ENCODE measurements at places on chromosomes 3 and 15.

DNA sequence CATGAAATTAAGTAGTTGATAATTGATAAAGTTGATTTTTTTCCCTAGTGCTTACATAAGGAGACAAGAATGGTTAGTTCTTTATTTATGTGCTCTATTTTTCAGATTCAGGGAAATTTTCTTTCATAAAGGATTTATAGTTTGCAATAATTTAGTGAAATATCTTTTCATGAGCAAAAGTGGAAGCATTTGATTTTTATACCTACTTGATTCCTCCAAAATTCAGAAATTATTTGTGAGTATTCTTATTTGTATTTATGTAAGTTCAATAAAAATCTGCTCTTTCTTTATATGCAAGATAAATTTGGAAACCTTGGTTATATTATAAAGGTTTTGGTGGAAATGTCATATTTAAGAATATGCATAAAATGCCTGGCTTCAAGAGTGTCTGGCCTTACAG, 14.7 kb upstream of the SLCO2A1 start:
- no peak for DNase-seq

GRCh38 chr3:21310891-21311290, 440.1 kb downstream of the ZNF385D start:
- DNase-seq = no peak

- no peak for DNase-seq
These were observed 64.3 kb downstream of the PLAAT1 start for GRCh38 chr3:193305356-193305755.

- no peak for DNase-seq
These were observed 2.3 kb downstream of the TPM1 start for GRCh38 chr15:63044645-63045464.

DNA sequence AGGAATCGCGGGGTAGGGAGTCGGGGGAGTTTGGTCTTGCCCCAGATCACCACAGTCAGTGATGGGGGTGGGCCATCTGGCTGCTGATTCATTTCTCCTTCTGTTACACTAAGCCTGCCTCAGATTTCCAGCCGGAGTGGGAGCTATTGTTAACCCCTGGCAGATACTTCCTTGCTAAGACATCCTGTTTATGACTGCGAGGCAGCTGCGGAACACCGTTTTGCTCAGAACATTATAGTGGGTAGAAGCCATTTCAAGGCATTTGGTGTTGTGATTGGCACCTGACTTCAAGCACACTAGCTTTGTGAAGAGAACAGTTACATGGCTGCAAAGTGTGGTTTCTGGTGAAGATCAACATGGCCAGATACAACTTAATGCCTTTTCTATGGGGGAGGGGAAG, 73.8 kb downstream of the FLNB start:
- no peak for DNase-seq

GRCh38 chr3:14620512-14620911, 31.1 kb upstream of the CCDC174 start:
- no peak for DNase-seq

DNA sequence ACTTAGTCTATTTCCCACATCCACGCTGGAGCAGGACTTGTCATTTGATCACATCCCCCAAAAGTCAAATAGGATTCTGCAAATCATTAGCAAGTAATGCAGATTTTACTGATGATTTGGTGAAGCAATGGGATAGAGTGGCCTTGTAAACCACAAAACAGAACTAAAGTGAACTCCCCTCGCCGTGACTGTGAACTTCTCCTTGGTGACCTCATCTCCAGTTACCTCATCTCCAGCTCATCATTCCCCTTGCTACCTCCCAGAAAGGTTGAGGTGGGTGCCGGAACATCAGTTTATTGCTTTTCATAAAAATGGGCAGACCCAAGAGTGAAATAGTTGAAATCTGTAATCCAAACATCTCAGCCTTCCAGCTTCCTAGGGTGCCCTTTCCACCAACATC, 36.7 kb upstream of the ADPGK start:
- no peak for DNase-seq

GRCh38 chr3:32246079-32246675, 7.7 kb downstream of the CMTM8 start:
- DNase-seq = no peak

DNA sequence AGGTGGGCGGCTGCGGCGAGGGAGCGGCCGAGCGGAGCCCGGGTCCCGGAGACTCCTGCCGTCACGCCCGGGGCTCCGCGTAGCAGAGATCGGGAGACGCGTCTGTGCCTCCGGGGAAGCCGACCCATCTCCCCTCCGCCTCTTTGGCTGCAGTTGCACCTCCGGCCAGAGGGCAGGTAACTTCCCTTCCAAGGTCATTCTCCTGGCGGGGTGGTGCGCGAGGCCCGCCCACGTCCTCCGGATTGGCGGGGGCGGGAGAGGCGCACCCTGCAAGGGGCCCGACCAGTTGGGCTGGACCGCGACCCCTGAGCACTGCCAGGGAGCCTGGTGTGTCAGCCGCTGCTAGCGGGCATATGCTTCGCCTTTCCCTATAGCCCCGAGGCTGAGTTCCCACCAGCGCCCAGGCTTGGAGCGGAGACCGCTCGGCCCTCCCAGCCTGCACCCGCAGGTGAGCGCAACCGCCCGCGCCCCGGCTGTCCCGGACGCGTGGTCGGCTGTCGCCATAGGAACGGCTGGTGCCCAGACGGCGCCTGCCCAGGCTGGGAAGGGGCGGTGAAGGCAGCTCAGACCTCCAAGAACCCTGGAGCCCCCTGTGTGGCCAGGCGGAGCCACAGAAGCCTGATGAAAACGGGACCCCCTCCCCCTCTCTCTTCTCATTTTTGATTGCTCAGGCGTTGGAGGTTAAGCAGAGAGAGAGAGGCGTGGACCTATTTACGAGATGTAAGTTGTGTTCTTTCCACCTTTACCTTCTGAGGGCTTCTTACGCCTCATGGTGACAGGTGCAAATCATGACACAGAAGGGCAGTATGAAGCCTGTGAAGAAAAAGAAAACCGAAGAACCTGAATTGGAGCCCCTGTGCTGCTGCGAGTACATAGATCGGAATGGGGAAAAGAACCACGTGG, 453 bp downstream of the ZDHHC23 start:
- peak; percentile 36 for DNase-seq

DNA sequence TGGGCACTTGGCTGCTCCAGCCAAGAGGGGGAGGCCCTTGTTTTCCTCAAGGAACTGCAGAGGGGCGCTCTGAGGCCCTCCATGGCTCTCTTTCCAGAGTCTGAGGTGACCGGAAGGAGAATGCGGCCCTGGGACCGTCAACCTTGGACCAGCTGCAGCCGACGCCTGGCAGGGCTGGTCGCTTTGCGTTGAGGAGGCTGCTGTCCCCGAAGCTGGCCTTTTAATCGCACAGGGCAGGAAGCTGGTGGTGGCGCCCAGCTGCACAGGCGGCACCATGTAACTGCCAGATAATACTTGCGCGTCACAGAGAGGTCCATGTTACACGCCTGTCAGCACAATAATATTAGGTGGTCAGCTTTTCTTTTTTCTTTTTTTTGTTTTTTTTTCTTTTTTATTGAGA, 875 bp upstream of the HLTF start:
- DNase-seq = no peak

GRCh38 chr3:39848365-39848764, 39.0 kb downstream of the MYRIP start:
- no peak for DNase-seq

- DNase-seq = no peak
These were observed 533.5 kb upstream of the TBL1XR1 start for GRCh38 chr3:177730814-177731213.

- no peak for DNase-seq
These were observed 76.7 kb downstream of the FLNB start for GRCh38 chr3:58084788-58085543.

DNA sequence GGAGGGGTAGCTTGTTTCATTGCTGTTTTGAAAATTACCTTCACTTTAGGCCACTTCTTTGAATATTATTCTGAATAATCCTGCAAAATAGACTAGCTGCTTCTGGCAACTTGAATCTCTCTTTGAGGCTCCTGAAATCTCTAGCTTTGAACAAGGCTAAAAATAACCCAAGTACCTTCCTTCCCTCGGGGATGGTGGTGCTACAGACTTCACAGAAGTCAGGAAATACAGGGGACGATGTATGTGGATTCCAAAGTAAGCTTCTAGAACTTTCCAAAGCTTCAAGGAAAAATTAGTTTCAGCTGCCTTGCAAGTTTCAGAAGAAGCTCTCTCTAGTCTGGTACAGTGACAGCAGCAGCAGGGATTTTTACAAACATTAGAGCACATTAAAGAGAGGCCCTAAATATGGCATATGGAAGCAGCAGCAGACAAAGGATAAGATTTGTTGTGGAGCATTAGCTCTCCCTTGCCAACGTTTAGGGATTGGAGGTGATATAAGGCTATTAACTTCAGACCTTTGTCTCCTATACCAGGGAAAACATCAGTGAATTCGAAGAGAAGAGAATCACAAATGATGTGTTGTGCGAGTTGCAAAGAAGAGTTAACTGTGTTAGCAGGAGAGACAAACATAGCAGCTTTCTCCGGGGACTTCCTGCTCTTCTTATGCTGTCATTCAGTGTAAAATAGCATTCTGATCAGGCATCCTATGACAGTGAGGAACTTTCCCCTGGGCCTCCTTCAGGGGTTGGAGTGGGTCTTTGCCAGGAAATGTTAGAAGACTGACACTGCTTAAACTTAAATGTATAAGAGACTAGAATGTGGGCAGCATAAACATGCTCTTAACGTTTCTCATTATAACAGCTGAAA, 783.0 kb upstream of the ARPP21 start:
- no peak for DNase-seq

DNA sequence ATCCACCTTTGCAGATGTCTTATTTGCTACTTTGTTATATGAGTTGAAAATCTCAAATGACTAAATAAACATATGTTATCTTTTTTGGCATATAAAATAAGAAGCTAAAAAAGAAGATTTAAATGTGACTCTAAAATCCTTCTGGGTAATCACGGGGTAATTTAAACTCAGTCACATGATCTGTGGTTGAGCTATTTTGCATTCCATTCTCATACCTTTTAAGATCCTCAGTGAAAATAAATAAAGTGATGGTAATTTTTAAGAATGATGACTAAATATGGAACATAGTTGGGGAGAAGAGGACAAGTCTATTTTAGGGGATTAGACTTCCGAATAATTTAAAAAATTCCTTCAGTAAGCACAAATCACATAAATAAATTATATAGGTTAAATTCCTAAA, 1076.8 kb downstream of the TUSC7 start:
- no peak for DNase-seq

DNA sequence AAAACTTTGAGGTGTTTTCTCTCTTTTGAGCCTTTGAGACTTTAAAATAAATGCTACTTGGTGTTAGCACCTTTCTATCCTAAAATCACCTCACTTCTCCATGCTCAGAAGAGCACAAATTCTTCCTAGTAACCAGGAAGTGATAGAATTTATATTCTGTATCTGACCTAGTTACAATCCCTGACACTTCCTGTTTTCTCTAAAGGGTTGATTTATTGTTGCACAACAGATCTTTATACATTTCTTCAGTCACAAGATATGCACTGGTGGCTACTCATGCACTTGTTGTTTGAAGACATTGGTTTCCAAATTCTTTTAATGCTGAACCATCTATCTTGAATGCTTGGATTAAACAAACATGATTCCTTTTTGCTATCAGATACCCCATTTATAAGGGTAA, 47.2 kb upstream of the CNTN3 start:
- DNase-seq = no peak

GRCh38 chr15:31065824-31066223, 35.7 kb downstream of the TRPM1 start:
- DNase-seq = no peak

DNA sequence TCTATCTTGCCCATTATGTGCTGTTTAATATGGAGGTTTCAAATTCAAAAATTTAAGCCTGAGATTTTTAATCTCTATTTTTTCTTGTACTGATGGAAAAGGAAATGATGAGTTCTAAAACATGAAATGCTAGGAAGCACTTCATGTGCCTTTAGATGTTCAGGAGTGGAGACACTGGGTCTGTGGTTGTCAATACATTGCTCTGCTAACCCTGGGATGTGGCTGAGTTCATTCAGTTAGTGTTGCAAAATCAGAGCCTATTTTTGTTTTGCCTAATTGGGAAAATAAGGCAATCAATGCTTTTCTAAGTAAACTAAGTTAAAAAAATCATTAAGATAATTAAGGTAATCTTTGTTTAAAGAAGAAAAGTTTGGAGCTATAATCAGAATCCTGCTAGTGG, 83.1 kb downstream of the DIPK2A start:
- DNase-seq = no peak

DNA sequence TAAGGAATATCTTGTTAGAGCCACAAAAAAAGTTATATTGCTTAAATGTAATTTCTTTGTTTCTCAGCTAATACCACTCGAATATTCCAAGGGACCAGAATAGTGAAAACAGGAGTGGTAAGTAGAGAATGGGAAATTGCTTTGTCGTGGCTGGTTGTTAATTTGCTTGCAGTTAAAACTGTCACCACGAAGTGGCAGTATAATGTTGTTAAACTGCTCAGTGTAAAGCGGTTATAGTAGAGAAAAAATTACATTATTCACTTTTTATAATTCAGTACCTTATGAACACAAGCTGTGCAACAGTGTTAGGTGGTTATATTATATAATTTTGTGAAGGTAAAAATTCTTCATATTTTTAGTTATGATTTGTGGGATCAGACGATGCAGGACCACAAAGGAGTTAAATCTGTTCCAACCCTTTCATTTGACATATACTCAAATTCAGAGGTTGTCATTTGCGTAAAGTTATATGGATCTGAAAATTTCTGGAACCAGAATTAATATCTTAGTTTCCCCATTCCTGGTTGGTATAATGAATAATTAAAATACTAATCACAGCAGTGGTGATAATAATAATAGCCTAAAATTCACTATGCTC, 171.8 kb downstream of the FEZF2 start:
- DNase-seq = peak; percentile 26

- no peak for DNase-seq
These were observed 25.4 kb downstream of the HES1 start for GRCh38 chr3:194161131-194162045.

DNA sequence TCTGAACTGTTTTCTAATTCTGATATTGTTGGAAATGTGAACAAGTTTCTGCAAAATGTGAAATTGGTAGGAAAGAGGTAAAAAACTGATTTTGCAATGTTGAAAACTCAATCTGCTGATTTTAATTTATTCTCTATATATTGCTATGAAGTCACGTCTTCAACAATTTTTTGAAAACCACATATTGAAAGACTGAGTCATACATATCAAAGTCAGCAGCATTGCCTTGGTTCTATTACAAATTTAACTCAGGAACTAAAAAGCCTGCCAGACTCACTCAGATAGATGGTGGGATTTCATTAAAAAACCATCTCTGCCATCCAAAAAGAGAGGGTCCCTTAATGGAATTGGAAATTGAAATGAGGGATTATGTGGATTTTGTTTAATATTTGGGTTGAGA, 351.4 kb downstream of the CNTN3 start:
- DNase-seq = no peak

DNA sequence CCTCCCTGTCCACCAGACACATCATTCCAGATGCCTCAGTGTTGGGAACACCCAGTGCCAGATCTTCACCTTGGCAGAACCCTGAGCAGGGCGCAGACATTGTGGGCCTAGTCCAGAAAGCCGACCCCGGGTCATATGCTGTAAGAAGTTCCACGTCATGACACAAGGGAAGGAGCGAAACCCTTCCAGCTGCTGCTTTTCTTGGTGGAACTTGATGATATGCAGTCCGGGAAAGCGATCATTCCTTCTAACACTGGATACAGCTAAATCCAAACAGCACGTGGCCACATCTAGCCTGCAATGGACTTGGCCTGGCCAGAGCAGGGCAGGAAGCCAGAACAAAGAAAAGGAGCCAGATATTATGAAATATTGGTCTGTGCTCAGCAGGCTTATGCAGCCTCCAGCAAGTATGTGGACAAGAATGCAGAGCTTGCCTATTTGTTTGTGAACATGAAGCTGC, 22.0 kb downstream of the GASK1A start:
- DNase-seq = no peak

- no peak for DNase-seq
These were observed 22.6 kb upstream of the ANO10 start for GRCh38 chr3:43644443-43644842.
